Osteocyte (in vitro differentiated cells): ENCODE measurements at places on chromosomes 16 and 17. TPM values are rescaled to one million over a fixed set of nuclear protein-coding genes. Genes with fewer than 3 reads are reported as not detected.

- H3K27me3 ChIP-seq, result no peaks in the 10 kb centered on the region
- peaks cover 2% of the 10 kb centered on the region for H3K4me1 ChIP-seq
- no peaks in the 10 kb centered on the region for H3K36me3 ChIP-seq
- no peak for DNase-seq
- no peak overlapping the region for H3K27ac ChIP-seq
Observed at GRCh38 chr17:40430272-40431230, 12.7 kb upstream of the IGFBP4 start.

DNA sequence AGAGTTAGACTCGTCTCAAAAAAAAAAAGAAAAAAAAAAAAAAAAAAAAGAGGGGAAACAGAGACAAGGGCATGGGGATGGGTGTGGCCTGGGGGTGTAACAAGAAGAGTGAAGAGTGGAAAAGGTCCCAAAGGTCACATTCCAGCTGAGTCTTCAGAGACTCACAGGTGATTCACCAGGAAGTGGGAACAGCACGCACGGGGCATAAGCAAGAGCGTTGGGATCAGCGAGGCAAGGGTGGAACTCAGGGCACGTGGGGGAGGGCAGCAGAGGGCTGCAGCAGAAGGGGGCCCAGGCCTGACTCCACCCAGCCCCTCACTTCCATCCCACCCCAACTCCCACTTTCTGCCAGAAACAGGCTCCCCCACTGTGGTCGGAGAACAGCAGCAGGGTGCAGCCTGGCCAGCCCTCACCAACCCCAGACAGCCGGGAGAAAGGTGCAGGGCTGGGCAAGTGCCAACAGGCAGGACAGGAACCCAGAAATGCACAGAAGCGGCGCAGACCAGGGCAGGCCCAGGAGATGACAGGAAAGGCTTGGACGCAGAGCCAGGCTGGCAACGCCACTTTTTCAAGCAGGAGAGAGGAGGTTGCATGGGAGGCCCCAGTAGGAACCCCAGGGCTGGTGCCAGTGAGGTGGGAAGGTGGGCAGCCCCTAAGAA, 3.3 kb downstream of the MEAK7 start:
- no peak overlapping the region for H3K27ac ChIP-seq
- DNase-seq, result no peak
- peaks cover 15% of the 10 kb centered on the region for H3K36me3 ChIP-seq
- H3K27me3 ChIP-seq, result no peaks in the 10 kb centered on the region
- peaks cover 37% of the 10 kb centered on the region for H3K4me1 ChIP-seq

- H3K4me1 ChIP-seq, result peaks cover 11% of the 10 kb centered on the region
- H3K36me3 ChIP-seq, result no peaks in the 10 kb centered on the region
- no peak overlapping the region for H3K27ac ChIP-seq
- peak; percentile 73 for DNase-seq
- H3K4me3 ChIP-seq, result no peak overlapping the region
- peaks cover 18% of the 10 kb centered on the region for H3K27me3 ChIP-seq
Observed at GRCh38 chr16:66402166-66402565, 24.9 kb upstream of the BEAN1 start.

Gene MT1X
- total RNA-seq, result 63.8 and 67.5 TPM in 2 replicates

Gene IRX6
- total RNA-seq, result 0.38 and 0.63 TPM in 2 replicates

DNA sequence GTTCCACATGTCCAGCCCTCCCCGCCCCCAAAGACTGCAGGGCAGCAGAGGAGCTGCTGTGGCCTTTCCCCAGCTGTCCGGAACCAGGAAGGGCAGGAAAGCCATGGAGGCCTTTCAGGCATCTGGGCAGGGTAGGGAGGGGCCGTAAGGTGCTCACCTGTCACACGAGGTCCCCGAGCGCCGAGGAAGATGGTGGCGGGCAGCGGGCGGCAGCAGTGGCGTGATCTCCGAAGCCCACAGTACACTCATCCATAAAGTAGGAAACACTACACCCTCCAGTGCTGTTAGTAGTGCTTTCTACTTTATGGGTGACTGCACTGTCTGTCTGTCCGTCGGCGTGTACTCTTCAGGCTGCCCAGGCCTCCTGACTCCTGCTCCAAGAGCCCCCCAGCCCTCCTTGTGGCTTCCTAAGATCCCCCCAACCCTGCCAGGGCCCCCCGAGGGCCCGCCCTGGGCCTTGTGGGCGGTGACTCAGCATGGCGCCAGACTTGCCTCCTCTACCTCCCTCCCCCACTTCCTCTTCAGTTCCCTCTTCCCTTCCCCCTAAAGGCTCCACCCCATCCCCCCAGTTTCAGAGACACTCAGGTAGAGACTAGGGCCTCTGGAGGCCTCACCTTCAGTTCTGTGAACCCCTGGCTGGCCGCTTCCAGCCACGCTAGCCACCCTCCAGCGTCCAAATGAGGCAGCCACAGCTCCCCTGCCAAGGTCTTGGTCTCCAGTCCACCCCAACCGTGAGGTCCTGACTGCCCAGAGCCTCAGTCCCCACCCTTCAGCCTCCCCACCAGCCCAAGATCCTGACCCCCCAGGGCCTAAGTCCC, 2.6 kb upstream of the TSPOAP1 start:
- H3K4me3 ChIP-seq, result no peak overlapping the region
- H3K27me3 ChIP-seq, result peaks cover 8% of the 10 kb centered on the region
- no peaks in the 10 kb centered on the region for H3K36me3 ChIP-seq
- H3K27ac ChIP-seq, result no peak overlapping the region
- no peaks in the 10 kb centered on the region for H3K4me1 ChIP-seq

- H3K4me3 ChIP-seq, result no peak overlapping the region
- no peaks in the 10 kb centered on the region for H3K36me3 ChIP-seq
- H3K4me1 ChIP-seq, result no peaks in the 10 kb centered on the region
- no peak overlapping the region for H3K27ac ChIP-seq
- DNase-seq, result no peak
- no peaks in the 10 kb centered on the region for H3K27me3 ChIP-seq
Observed at GRCh38 chr16:83676086-83676485, 131.7 kb upstream of the HSBP1 start.

DNA sequence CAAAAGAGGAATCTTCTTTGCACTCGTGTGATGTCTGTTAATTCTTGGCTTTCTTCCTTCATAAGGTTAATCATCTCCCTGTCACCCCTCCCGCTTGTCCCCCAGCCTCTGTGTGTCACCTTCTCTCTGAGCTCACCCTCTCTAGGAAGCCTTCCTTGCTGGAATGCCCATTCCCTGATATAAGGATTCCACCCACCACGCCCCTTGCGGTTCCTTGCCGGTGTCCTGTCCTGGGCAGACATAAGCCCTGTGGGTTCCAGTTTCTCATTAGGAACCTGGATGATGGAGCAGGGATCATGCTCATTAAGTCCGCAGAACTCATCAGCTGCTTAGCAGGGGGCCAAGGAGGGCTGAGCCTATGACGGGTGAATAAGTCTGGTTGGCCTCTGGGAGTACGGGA, 559.3 kb downstream of the MAF start:
- no peak for DNase-seq
- no peaks in the 10 kb centered on the region for H3K36me3 ChIP-seq
- H3K27me3 ChIP-seq, result no peaks in the 10 kb centered on the region
- H3K4me3 ChIP-seq, result no peak overlapping the region
- no peak overlapping the region for H3K27ac ChIP-seq

DNA sequence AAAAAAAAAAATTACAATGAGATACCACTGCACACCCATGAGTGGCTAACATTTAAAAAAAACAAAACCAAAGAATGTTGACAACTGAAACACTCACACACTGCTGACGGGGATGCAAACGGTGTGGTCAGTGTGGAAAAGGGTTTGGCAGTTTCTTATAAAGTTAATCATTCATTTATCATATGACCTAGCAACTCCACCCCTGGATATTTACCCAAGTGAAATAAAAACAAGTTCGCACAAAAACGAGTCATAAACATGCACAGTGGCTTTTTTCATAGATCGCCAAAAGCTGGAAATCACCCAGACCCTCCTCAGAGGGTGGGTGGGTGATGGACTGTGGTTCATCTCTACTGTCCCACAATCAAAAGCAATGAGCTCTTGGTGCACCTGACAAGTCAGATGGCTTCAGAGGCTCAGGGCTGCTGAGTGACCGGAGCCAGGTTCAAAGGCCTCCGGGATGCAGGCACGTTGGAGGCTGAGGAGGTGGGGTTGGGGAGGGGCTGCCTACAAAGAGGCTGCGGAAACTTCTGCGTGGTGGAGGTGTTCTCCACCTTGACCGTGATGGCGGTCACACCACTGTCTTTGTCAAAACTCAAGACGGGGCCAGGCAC, 14.2 kb downstream of the RAB40B start:
- H3K27ac ChIP-seq, result no peak overlapping the region
- peaks cover 8% of the 10 kb centered on the region for H3K4me1 ChIP-seq
- no peaks in the 10 kb centered on the region for H3K27me3 ChIP-seq
- H3K4me3 ChIP-seq, result no peak overlapping the region
- no peak for DNase-seq

Gene SLX4
- total RNA-seq, result 7.1 and 8.4 TPM in 2 replicates

- peaks cover 7% of the 10 kb centered on the region for H3K27me3 ChIP-seq
- peak overlapping the region; percentile 88 for H3K27ac ChIP-seq
- peak; percentile 95 for DNase-seq
- no peaks in the 10 kb centered on the region for H3K36me3 ChIP-seq
- H3K4me3 ChIP-seq, result no peak overlapping the region
- H3K4me1 ChIP-seq, result peaks cover 43% of the 10 kb centered on the region
Observed at GRCh38 chr17:81328978-81329926, 34.1 kb upstream of the SLC38A10 start.

- H3K4me3 ChIP-seq, result peak overlapping the region; percentile 30
- H3K27me3 ChIP-seq, result no peaks in the 10 kb centered on the region
- peaks cover 16% of the 10 kb centered on the region for H3K36me3 ChIP-seq
- peaks cover 57% of the 10 kb centered on the region for H3K4me1 ChIP-seq
- DNase-seq, result no peak
Observed at GRCh38 chr16:72875291-72876031, 172.5 kb downstream of the ZFHX3 start.

DNA sequence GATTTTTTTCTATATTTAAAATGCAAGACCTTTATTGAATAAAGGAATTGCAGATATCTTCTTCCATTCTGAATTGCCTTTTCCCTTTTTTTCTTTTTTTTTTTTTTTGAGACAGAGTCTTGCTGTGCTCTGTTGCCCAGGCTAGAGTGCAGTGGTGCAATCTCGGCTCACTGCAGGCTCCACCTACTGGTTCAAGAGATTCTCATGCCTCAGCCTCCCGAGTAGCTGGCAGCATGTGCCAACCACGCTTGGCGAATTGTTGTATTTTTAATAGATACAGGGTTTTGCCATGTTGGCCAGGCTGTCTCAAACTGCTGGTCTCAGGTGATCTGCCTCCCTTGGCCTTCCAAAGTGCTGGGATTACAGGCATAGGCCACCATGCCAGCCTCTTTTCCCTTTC, 151.5 kb downstream of the CEP112 start:
- H3K4me1 ChIP-seq, result no peaks in the 10 kb centered on the region
- no peak overlapping the region for H3K27ac ChIP-seq
- no peaks in the 10 kb centered on the region for H3K27me3 ChIP-seq
- no peak for DNase-seq
- H3K36me3 ChIP-seq, result no peaks in the 10 kb centered on the region

- H3K27me3 ChIP-seq, result no peaks in the 10 kb centered on the region
- DNase-seq, result no peak
- H3K36me3 ChIP-seq, result peaks cover 17% of the 10 kb centered on the region
- no peak overlapping the region for H3K4me3 ChIP-seq
- no peak overlapping the region for H3K27ac ChIP-seq
Observed at GRCh38 chr16:2949705-2950352, 14.2 kb upstream of the KREMEN2 start.

Gene ARHGAP23
- total RNA-seq, result 165 and 177 TPM in 2 replicates

DNA sequence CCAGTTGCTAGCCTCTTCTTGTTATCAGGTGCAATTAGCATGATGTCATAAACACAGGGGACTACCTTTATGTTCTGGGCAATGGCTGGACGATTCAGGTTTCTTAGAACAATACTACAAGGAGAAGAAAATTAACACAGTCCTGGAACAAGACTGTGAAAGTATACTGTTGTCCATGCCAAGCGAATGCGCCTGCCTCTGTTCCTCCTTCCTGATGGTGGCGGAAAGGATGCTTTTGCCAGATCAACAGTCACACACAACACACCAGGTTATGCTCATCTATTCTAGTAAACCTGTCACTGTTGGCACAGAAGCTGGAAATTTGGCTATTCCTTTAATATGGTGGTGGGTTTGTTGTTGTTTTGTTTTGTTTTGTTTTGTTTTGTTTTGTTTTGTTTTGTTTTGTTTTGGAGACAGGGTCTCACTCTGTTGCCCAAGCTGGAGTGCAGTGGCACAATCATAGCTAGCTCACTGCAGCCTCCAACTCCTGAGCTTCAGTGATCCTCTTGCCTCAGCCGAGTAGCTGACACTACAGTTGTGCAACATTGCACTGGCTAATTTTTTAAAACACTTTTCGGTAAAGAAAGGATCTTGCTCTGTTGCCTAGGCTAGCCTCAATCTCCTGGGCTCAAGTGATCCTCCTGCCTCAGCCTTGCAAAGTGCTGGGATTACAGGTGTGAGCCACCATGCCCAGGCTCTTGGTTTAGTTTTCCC, 3.1 kb upstream of the CD300LD start:
- H3K27ac ChIP-seq, result no peak overlapping the region
- no peak for DNase-seq
- no peaks in the 10 kb centered on the region for H3K4me1 ChIP-seq
- peaks cover 18% of the 10 kb centered on the region for H3K27me3 ChIP-seq

GRCh38 chr17:37220607-37220953, 155.2 kb upstream of the C17orf78 start:
- peak overlapping the region; percentile 39 for H3K27ac ChIP-seq
- peaks cover 8% of the 10 kb centered on the region for H3K4me1 ChIP-seq
- no peak overlapping the region for H3K4me3 ChIP-seq
- no peak for DNase-seq

DNA sequence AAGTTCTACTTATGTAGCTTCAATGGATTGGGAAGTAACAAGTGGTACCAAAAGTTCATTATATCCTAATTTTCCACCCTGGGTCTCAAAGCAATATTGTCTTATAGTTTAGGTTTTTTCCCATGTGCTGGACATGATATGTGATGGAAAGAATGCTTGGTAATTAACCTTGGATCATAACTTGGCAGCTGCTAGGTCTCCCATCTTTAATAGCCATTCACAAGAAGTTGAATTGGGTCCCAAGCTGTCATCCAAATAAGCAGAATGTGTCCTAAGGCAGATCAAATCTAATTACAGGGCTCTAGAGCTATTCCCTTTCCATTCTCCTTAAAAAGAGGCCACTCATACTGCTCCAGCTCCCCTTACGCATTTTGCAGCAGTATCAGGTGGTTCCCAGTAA, 44.7 kb upstream of the KCNJ16 start:
- H3K4me3 ChIP-seq, result no peak overlapping the region
- DNase-seq, result no peak
- no peaks in the 10 kb centered on the region for H3K4me1 ChIP-seq
- peaks cover 7% of the 10 kb centered on the region for H3K27me3 ChIP-seq
- no peak overlapping the region for H3K27ac ChIP-seq
- no peaks in the 10 kb centered on the region for H3K36me3 ChIP-seq

- H3K27me3 ChIP-seq, result no peaks in the 10 kb centered on the region
- H3K4me3 ChIP-seq, result no peak overlapping the region
- peak overlapping the region; percentile 98 for H3K27ac ChIP-seq
- DNase-seq, result no peak
- H3K4me1 ChIP-seq, result peaks cover 50% of the 10 kb centered on the region
Observed at GRCh38 chr16:75379911-75380847, 53.1 kb downstream of the CFDP1 start.

- no peak for DNase-seq
- H3K4me1 ChIP-seq, result peaks cover 3% of the 10 kb centered on the region
- H3K4me3 ChIP-seq, result no peak overlapping the region
- H3K27ac ChIP-seq, result no peak overlapping the region
- H3K27me3 ChIP-seq, result peaks cover 39% of the 10 kb centered on the region
Observed at GRCh38 chr17:6027342-6028024, 42.7 kb upstream of the WSCD1 start.
